ENCODE measurements at places on chromosomes 1 and 21.

- no peak for DNase-seq
Measured at GRCh38 chr1:214397497-214397896, 116.5 kb downstream of the SMYD2 start.

DNA sequence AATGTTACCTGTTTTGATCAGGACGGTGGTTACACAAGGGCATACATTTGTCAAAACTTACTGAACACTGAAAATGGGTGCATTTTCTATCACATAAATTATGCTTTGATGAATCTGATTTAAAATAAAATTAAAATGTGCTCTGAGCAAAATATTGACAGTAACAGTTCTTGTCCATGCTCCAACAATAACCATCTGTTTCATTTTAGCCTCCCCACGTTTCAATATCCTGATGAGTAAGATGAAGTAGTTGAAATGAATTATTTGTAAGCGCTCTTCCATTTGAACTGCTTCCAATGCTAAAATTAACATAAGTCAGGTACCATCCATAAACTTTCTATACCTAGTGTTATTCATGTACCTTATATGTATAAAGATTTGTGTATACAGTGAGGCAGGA lies 365.4 kb downstream of the LTN1 start:
- no peak for DNase-seq

DNA sequence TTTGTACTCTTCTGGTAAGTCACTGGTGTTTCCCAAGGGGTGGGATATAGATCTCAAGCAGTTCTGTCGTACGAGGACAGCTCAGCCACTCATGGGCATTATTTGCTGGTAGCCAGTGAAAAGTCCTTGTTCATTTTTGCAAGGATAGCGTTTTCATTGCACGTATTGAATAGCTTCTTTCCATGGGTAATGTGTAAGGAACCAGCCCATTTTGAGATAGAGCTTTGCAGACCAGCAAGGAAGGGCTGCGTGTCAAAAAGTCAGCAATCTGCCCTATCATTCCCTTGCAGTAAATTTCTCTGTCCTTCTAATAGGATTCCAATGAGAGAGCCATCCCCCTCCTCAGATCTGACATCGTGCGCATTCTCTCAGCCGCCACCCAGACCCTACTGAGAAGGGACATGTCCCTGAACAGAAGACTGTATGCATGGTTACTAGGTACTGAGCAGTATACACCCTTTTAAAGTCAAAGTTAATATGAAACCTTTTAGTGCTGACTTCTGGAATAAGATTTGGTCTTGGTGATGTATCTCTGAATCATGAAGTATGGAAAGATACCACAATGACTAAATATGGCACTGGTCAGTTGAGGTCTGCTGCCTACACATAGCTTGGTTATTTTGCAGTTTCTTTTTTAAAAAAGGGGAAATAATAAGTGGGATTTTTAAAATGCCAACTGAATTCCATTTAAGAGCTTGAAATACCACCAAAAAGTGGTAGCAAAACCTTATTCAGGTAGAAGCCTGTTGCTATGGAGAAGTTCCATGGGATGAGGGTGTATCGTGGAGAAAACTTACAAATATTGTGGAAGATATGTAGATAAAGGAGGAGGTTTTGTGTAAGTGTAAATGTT lies 55.3 kb downstream of the DOP1B start:
- DNase-seq: no peak

- DNase-seq: no peak
Measured at GRCh38 chr1:211581526-211581925, 2.6 kb upstream of the SLC30A1 start.

Measured in BE2C (cell line).